ENCODE measurements at places on chromosomes 12 and 14.

DNA sequence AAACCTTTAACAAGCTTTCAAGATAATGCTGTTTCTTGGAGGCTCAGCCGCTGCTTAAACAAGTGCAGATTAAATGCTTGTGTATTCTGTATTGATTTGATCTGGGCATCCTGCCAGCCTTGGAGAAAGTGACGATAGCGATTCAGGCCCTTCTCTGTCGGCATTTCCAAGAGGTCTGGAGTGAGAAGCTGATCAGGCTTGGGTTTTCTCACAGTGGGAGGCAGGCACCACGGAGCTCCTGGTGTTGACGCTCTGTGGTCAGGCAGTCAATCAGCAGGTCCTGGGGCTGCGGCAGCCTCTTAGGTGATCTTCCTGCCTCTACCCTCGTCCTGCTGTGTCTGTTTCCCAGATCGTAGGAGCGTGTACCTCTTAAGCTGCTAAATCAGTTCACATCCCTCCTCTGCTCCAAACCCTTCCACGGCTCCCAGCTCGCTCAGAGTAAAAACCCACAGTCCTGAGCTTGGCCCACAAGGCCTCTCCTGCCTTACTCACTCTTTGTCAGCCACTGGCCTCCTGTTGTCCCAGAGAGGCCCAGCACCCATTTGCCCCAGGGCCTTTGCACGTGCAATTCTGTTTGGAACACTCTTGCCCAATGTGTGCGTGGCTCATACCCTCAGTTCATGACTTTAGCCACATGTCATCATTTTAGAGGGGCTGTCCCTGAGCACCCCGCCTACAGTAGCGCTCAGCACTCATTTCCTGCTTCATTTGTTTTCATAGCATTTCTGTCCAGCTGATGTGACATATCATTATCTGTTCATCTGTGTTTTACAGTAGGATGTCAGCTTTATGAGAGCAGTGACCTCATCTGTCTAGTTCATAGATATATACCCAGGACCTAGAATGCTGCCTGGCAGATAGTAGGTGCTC is 155.4 kb downstream of the AACS start:
- DNase-seq = no peak

- no peak for DNase-seq
Measured at GRCh38 chr12:96045566-96045965, 10.2 kb upstream of the LTA4H start.

- DNase-seq = no peak
Measured at GRCh38 chr12:3520711-3521110, 29.7 kb downstream of the PRMT8 start.

DNA sequence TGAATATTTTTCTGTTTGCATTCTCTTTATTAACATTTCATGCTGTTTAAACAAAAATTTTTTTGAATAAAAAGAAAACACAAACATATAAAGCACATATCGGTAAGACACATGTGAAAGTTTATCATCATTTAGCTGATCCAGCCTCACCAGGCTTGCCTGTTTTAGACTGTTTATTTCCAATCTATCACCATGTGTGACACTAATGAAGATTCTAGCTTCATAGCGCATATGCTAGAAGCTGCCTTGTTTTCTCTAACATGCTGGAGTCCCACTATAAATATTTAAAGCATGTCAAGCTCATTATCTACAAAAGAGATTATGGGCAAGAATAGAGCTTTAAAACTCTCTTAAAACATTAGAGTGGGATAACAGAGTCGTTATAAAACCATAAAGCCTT is 25.4 kb upstream of the ADAMTS20 start:
- DNase-seq = no peak

DNA sequence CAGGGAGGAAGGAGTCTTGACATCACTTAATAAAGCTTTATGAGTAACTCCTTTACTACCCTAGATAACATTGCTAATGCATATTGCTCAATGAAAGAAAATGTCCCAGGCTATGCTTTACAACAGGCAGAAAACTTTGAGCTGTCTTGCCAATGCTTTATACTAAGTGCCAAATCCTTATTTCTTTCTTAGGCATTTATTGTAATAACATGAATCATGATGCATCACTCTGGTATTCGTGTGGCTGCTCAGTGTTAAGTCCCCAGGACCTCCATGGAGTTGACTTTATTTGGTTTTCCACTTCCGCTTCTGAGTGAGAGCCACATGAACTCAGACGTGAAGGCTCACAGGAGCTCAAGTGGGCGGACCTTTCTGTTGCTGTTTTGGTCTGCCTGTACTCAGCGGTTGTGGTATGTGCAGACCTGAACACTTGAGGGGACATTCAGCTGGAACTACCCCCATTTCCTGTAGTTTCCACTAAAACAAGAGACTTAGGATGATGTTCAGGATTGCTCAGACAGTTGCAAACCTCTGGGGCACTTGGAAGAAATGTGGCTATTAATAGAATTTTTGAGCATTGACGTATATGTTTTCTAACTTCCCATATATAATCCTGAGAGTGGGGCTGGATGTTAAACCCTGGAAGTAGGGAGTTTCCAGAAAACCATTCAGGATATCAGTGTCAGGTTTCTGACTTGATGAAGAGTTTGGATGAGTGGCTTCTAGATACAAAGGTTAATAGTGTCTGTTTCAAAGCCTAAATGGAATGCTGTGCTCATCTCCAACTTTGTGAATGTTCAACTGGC is 258.6 kb downstream of the MSRB3 start:
- peak; percentile 78 for DNase-seq

GRCh38 chr14:50631408-50631821 is 36.7 kb downstream of the SAV1 start:
- DNase-seq = no peak

DNA sequence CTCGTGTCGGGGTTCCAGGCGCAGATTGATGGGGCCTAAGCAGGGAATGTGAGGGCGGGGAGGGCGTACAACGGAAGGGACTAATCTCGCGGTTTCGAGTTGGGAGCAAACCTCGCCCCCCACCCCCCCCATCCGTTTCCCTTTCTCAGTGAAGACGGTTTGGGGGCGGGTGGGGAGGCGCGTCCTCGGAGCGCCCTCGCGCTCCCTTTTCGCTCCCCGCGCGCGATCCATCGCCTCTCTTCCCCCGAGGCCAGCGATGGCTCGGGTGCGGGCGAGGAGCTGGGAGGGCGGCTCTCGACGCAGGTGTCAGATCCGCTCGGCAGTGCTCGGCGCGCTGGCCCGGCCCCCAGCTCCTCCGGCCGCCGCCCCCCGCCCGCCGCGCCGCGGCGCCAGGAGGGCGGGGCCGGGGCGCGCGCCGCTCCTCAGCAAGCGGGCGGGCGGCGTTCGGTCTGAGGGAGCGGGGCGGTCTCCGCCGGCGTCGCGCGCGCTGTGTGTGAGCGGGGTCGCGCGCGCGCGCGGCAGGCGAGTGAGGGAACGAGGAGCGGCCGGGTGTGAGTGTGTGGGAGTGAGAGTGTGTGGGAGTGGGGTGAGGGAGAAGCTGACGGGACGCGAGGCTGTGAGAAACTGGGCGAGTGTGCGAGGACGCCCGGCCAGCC is at the start of gene RIMKLB:
Gene RIMKLB (plus strand): TSS at position 516 of the 656 bp plus-strand sequence. CDS start 15,876 bp downstream, outside the sequence.
- DNase-seq = peak; percentile 53

DNA sequence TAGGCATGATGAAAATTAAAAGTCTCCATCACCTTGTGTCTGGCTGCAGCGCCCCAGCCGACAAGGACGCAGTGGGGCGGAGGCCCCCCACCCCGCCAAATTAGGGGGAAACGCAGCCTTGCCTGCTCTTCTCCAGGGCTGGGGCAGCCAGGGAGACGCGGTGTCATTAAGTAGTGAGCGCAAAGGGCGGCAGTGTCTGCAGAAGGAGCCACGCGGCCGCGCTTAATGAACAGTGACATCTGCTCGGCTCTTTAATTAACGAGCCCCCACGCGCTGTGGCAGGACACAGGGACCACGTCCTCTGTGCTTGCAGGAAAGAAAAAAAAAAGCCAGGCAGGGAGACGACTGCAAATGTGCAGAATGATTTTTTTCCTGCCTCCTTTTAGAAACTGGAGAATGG is 93.4 kb upstream of the NCOR2 start:
- DNase-seq = no peak

GRCh38 chr14:96925422-96925821 is 128.2 kb downstream of the VRK1 start:
- DNase-seq = no peak

GRCh38 chr14:94008234-94008633 is 11.1 kb downstream of the CCDC197 start:
- no peak for DNase-seq

DNA sequence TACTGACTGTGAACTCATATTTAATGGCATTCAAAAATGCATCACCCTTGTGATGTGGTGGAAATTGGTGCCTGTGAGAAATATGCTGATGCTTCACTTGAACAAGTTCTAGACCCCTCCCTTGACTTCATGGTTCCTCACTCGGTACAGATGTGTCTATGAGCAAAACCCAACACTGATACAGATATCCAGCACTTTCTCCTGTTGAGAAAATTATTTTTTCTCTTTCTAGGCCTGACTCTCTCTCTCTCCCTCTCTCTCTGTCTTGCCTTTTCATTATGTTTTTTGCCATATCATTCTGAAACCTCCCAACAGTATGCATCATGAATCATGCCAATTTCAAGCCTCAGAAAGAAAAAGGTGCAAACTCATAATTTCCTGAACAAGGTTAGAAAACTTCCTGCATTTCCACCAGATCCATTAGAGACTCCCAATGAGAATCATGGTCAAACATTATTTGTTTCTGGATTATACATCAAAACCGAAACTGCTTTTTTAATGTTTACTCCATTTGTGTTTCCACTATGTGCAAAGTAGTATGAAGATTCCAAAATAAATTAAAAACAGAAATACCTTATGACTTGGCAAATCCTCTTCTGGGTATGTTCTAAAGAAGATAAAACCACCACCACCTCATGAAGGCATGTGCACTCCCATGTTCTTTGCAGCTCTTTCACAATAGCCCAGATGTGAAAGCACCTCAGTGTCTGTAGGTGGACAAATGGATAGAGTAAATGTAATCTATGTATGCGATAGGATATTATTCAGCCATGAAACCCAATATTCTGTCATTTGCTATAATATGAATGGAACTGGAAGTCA is 543.6 kb downstream of the TMEM121 start:
- DNase-seq = no peak

GRCh38 chr14:65465584-65465983 is 53.1 kb downstream of the FUT8 start:
- DNase-seq = no peak

DNA sequence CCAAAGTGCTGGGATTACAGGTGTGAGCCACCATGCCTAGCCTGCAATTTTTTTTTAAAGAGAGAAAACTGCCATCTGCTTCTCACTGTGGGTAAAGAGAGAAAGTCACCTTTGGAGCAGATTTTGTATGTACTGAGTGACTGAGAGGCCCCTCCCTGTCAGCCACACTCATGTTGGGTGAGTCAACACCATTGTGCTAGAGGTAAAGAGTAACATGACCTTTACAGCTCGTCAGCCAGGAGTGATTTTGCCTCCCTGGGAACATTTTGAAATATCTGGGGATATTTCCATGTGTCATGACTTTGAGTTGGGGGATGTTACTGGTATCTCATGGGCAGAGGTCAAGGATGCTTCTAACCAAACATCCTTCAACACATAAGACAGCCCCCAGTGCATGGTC is 115.2 kb downstream of the KSR2 start:
- no peak for DNase-seq

DNA sequence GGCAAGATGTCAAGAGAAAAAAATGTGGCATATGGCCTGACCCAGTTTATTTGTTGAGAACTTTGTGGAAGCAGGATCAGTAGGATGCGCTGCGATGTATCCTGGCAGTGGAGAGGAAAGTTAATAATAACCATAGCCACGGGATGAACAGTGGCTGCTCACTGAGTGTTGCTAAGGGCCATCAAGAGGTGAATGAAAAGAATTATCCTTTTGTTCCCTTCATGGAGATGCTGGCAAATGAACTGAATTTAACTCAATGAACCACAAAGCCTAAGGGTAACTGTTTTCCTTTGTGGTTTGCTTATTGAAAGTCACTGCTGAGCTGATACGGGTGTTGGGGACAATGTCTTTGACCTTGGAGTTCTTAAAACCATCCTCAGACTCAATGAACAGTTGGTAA is 476.5 kb downstream of the APAF1 start:
- DNase-seq = no peak

GRCh38 chr12:8890313-8891085 is 23.8 kb upstream of the PHC1 start:
- no peak for DNase-seq

DNA sequence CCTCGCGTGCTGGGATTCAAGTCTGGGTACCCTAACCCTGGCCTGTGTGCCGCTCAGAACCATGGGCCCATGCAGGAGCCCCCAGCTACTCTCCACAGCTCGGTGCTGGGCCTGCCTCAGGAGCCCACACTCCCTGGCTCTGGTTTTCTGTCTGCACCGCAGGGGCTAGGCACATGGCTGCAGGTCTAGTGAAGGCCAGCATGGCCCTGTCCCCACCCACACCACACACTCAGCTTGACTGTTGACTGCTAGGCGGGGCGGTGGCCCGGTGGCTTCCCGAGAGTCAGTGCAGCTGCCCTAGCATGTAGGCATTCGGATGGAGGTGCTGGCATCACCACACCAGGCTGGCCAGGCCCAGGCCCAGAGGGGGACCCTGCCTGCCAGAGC is 7.9 kb downstream of the INF2 start:
- DNase-seq = no peak

DNA sequence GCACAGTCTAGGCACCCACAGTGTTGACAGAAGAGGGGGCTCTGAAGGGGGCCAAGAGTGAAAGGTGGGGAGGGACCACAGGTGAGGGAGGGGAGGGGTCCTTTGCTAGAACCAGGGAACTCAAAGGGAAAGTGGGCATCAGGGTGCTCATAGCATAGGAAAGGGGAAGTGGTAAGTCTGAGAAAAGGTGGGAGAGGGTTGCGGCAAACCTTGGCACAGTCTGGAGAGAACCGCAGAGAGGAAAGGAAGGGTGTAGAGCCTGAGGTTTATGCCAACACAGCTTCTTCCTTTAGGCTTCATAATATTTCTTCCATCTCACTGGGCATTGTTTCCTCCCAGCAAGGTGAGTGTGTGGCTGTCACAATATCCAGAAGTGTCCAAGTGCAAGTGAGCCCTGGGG is 11.5 kb upstream of the PLEK2 start:
- peak; percentile 87 for DNase-seq

All from MV-4-11 (cell line).